Activated CD4-positive, alpha-beta T cell treated with anti-CD3 and anti-CD28 coated beads, Interleukin-2, amount 50 U/mL, for 1 hour (primary cell): ENCODE measurements at places on chromosomes 7 and 10.

DNA sequence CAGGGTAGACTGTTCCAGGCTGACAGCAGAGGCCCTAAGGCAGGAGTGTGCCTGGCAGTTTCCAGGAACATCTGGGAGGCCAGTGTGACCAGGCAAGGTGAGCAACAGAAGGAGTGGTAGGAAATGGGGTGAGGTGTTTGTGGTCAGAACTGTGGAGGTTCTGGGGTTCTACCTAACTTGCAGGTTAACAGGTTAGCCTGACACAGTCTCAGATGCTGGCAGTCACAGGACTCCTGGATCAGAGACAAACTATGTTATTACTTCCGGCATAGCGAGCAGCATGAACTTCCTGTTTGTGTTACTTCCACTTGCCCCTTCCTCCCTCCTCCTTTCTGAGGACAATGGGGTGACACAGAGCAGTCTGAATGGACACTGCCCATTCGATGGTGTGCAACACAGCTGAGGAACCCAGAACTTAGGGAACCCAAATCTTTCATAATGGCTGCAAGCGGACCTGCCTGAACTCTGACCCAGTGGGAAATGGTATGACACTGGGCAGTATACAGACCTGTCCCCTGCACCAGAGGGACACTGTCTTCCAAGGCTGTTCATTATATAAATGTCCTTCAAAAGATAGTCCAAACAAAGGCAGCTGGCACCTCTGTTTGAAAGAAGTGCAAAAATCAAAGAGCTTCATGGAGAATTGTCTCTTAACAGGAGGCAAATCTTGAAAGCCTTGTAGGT lies 3.9 kb upstream of the SAR1A start:
- peak; percentile 7 for DNase-seq

DNA sequence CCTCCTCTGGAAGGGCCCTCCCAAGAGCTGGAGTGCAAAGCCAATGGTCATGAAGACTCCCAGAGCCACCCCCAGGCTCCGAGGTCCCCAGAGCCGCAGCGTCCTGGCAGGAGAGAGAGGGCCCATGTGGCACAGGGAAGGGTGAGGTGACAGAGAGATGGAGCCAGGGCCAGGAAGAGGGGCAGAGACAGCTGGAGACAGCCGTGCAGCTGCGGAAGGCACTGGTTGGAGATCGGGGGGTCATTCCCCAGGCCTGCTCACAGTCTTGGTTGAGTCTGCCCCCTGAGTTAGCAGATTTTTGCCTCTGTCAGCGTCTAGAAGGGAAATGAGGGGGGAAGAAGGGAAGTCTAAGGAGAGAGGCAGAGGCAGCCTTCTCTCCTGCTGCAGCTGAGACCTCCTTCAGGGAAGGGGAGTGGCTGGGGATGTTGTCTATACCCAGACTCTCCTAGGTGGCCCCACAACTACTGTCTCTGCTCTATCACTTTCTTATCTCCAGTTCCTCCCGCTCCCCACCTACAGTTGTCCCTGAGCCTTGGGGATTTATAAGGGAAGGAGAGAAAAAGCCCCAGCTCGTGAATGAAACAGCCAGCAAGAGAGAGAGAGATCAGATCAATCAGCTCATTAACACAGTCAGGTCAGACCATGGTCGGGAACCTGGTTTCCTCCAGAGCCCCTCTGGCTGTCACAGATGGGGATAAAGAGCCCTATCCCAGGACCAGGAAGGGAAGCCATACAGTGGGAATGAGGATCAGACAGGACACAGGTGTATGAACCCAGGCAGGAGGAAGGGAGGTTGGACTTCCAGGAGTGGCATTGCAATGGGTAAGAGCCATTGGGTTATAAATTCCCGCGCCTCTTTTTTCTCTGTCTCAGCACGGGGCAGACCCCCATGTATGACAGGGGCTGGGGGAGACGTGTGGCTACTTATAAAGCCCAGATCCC lies 1.2 kb downstream of the GAL3ST4 start:
- DNase-seq, result no peak

DNA sequence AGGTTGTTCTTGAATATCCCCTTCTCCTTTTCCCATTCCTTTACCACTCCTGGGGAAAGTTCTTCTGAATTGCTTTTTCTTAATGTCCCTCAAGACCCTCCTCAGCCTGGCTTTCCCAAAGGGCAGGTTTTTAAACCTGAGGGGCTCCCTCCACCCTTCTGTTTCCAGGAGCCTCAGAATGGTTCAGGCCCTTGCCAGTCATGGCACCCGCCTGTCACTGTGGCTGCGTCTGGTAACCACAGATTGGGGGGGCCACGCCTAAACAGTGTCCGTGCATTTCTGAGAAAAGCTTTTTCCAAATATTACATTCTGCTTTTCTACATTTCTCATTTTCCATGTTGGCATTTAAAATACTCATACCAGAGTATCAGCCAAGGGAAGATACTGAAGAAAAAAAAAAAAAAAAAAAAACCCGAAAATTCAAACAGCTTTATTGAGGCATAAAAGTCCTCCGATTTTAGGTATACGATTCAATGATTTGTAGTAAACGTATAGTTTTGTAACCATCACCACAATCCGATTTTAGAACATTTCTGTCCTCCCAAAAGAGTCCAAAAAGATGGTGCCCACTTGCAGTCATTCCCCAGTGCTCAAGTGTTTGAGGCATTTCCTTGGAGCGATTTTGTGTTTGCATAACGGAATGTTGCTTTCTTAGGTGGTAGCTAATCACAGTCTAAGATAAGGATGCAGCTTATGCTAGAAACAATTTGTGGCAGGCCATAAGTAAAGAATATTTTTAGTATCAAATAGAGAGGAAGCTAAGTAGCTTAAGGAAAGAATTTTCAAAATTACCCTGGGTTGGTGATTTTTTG lies 22.1 kb downstream of the HKDC1 start:
- no peak for DNase-seq

GRCh38 chr7:148264933-148265557 lies 325.5 kb upstream of the C7orf33 start:
- no peak for DNase-seq

GRCh38 chr10:637221-637620 lies 52.2 kb downstream of the DIP2C start:
- no peak for DNase-seq

- DNase-seq, result no peak
Measured at GRCh38 chr10:97887399-97887798, 37.8 kb downstream of the GOLGA7B start.

- peak; percentile 60 for DNase-seq
Measured at GRCh38 chr10:91006001-91006751, 85.3 kb upstream of the ANKRD1 start.

- no peak for DNase-seq
Measured at GRCh38 chr10:80290474-80291220, 1.2 kb upstream of the MAT1A start.

DNA sequence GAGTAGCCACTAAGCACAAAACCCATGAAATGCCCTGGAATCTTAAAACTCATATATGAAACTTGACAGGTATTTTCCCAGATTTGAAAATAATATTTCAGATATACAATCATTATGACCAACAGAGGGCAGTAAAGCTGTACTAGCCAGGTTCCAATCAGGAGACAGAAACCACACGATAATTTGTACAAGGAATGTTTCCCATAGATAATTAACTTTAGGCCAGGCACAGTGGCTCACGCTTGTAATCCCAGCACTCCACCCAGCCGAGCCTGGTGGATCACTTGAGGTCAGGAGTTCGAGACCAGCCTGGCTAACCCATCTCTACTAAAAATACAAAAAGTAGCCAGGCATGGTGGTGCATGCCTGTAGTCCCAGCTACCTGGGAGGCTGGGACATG lies 31.0 kb upstream of the NUB1 start:
- no peak for DNase-seq

DNA sequence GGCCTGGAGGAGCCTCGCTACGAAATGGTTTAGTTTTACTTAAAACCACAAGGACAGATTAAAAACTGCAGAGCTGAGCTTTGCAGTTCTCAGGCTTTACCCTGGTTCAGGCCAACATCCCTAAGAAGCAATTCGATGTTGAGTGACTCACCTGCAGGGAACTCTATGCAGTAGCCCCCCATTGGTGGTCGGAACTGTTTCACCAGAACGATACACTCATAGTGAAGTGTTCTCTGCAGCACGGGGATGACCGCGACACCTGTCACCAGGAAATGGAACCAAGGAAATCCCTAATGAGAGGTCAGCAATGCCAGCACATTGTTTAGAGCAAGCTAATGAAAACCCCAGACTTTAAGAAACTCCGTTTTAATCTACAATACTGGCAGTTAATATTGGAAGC lies 18.0 kb downstream of the NUDT5 start:
- no peak for DNase-seq

DNA sequence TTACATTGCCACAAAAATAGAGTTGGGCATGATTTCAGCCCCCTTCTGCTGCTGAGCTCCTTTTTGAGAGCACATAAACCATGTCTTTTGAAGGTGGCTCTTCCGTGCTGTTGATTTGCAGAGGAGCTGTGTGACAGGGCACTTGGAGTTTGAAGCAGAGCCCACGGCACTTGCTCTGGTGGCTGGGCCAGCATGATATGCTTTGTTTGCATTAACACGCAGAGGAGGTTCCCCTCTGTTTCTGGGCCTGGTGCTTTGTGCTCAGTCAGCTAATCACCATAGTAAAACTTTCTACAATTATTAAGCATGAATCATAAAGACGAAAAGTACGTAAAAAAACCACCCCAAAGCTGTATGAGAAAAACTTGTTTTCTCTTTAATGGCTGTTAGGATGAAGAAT lies 40.1 kb downstream of the RBM33 start:
- no peak for DNase-seq

GRCh38 chr7:139855498-139856270 lies 26.6 kb downstream of the TBXAS1 start:
- no peak for DNase-seq

- peak; percentile 90 for DNase-seq
Measured at GRCh38 chr10:101587725-101588653, at the start of the genes DPCD and POLL. TSS of gene DPCD (plus strand) at chr10:101588321. CDS start at chr10:101588337, 16 bp downstream. TSS of gene POLL (minus strand) at chr10:101588257. CDS start at chr10:101587360, 897 bp downstream.

DNA sequence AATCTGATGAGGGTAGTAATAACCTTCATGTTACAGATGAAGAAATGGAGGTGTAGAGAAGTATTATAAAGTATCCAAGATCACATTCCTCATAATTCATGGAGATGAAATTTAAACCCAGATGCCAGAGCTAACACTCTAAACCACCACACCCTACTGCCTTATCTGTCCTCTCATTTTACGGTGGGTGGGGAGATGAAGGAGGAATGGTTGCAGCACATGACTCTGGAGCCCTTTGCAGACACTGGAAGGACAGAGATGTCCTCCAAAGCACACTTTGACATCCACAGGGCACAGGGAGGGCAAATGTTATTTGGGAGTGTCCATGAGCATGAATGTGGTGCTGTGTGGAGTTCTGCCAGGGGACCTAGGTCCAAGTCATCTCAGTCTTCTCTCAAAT lies 1.1 kb downstream of the PLEKHS1 start:
- DNase-seq, result no peak

GRCh38 chr7:158096582-158096981 lies 491.0 kb downstream of the PTPRN2 start:
- DNase-seq, result no peak

DNA sequence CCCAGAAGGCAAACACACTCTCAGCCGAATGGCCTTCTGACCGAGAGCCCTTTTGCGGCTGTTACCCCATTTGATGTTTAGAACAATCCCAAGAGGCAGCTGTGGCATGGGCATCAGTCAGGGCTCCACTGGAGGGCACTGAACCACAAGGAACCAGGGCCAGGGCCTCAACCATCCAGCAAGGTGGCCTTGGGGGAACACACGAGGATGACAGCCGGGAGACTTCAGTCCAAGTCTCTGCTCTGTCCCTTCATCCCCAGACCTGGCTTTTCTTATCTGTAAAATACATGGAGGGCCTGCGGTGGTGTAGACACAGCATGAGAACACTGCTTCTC lies 63.6 kb upstream of the INSIG1 start:
- DNase-seq, result no peak

DNA sequence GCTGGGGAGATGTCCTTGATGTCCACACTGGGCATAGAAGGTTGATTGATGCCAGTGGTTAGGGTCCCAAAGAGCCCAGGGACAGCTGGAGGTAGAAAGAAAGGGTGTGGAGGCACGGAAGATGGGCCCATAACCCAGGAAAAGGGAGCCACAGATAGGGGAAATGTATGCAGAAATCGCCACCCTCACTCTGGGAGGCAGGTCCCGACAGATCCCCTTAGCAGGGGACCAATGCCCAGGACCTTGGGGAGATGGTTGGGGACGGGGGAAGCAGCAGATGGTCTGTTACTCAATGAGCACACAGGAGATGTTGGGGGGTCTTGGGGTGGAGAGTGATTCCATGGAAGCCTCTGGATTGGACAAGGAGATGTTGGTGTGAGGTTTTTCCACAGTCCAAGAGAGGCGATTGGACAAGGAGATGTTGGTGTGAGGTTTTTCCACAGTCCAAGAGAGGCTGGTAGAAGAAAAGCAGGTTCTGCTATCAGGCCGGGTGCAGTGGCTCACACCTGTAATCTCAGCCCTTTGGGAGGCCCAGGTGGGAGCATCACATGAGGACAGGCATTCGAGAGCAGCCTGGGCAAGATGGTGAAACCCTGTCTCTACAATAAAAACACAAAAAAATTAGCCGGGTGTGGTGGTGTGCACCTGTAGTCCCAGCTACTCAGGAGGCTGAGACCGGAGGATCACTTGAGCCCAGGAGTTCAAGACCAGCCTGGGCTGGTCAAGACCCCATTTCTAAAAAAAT lies 7.0 kb upstream of the PPP1R35 start:
- no peak for DNase-seq

- no peak for DNase-seq
Measured at GRCh38 chr7:134720091-134720935, 59.1 kb upstream of the CALD1 start.

DNA sequence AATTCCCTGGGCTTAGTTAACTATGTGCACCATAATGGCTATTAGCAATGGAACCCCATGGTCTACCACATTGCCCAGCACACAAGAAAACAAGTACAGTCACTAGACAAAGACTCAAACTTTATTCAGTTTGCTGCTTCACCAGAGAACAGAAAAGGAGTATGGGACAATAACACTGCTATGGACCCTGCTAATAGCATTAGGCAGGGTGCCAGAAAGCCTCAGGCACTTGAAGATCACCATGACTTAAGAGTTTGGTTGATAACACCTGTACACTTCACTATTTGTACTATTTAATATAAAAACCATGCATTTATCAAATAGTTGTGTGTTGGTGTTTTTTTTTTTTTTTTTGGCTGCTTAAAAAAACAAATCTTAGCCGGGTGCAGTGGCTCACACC lies 159.6 kb downstream of the KMT2E start:
- no peak for DNase-seq

- no peak for DNase-seq
Measured at GRCh38 chr7:127803626-127804025, 151.6 kb downstream of the SND1 start.

DNA sequence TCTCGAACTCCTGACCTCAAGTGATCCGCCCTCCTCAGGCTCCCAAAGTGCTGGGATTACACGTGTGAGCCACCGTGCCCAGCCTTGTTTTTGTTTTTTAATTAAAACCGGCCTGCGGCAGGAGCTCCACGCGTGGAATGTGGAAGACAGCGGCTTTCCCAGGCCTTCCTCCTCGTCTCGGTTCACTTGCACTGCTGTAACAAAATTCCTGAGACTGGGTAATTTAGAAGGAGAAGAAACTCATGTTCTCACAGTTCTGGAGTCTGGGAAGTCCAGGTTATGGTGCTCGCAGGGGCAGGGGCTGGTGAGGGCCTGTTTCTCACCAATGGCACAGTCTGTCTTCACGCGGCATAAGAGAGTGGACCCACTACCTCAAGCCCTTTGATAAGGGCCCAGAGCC lies 14.4 kb upstream of the CRYGN start:
- DNase-seq, result no peak
